ENCODE measurements at places on chromosomes 2 and 18.

GRCh38 chr18:13745696-13746095, 19.2 kb downstream of the RNMT start:
- no peak for DNase-seq

- no peak for DNase-seq
Measured at GRCh38 chr18:26943906-26944305, 78.4 kb upstream of the AQP4 start.

DNA sequence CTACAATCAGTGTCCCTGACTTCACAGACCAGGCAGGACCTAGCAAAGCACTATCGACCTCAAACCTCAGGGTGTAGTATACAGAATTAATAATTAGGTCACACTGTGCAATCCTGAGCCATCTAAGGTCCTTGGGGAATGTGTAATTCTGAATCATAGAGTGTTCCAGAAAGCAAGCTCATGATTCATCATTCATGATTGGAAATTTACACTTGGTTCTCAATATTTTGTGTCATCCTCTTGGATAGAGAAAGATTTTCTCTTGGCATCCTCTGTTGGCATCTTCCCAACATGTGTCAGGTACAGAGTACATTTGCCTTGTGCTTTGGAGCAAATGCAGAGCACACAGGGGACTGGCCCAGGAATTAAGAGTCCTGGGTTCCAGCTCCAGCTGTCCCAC, 245.0 kb upstream of the NT5C1B start:
- DNase-seq, result peak; percentile 85

DNA sequence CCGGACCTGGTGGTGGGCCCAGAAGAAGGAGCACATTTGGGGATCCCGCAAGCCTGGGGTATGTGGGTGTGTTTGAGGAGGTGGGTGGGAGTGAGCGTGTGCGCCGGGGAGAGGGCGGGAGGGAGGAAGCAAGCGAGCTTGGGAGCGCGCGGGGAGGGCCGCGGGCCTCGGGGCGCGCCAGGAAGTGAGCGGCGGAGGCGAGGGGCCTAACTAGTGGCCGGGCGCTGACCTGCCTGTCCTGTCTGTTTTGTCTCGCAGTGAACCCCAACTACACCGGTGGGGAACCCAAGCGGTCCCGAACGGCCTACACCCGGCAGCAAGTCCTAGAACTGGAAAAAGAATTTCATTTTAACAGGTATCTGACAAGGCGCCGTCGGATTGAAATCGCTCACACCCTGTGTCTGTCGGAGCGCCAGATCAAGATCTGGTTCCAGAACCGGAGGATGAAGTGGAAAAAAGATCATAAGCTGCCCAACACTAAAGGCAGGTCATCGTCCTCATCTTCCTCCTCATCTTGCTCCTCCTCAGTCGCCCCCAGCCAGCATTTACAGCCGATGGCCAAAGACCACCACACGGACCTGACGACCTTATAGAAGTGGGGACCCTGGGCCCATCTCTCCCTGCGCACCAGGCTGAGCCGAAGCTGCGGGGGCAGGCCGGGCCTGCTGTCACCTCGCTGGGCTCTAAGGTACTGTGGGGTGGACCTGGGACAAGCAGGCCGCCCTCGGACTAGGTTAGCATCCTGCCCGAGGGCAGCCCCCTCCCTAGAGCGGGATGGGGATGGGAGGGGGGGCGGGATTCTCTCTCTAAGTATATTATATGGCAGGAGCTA, 1.2 kb downstream of the HOXD4 start:
- no peak for DNase-seq

DNA sequence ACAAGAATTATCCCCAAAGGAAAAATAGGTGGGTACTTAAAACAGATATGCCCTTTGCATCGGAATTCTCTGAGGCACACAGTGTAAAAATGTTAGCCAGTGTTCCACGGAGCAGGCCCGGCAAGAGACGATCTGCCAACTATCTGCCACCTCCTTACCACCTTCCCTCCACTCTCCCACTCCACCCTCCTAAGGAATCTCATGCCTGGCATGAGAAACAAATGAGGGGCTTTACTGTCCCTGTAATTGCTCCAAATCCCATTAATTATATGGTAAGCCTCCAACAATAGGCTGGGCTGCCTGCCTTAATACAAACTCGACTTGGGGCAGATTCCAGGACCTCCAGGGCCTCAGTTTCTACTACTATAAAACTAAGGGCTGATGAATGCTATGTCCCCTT, 102.3 kb downstream of the ZBTB7C start:
- DNase-seq, result no peak

- no peak for DNase-seq
Measured at GRCh38 chr2:12396699-12397098, 320.0 kb upstream of the TRIB2 start.

DNA sequence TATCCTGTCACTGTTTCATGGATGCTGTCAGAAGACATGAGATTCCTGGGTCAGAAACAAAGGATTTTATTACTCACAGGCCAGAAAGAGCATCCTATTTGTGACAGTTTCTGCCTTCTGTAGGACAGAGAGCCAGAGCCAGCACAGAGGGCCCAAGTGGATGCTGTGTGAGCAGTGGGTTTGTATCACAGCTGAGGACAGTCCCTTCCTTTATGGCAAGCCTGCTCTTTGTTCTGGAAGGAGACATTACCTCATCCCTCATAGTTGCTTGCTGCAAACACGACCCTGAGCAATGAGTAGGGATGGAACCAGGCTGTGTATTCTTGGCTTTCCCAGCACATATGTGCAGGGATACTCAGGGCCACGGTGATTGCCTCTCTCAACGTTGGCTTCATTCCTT, 41.6 kb downstream of the ARHGEF4 start:
- no peak for DNase-seq

GRCh38 chr2:190663348-190663747, 14.5 kb downstream of the NAB1 start:
- DNase-seq, result no peak

- DNase-seq, result no peak
Measured at GRCh38 chr2:112230371-112230770, 24.5 kb downstream of the ZC3H8 start.

DNA sequence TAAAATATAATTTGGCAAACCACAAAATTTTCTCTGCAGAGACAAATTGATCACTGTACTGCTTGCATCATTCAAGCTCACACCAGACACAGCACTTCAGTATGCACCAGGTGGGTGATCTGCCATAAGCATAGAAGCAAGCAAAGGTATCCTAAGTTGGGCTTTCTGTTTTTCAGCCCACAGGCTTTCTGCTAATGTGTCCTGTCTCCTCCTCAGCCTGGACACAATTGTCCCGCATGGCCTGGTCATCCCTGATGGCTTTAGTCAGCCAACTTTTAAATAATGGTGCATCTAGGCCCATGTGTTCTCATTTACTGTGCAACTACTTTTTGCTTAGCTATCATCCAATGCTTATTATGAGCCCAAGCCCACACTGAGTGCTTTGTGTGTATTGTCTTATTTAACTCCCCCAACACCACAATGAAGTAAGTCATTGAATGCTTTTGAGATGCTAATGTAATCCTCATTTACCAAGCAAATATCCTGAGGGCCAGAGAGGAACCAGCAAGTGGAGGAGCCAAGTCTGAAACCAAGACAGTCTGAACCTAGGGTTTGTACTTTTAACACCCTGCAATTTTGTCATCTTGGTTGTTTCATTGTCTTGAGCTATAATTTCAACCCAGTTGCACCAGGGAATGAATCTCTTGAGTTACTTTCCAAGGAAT, 111.2 kb upstream of the SETBP1 start:
- no peak for DNase-seq

- no peak for DNase-seq
Measured at GRCh38 chr2:122421775-122422174, 666.3 kb downstream of the TSN start.

DNA sequence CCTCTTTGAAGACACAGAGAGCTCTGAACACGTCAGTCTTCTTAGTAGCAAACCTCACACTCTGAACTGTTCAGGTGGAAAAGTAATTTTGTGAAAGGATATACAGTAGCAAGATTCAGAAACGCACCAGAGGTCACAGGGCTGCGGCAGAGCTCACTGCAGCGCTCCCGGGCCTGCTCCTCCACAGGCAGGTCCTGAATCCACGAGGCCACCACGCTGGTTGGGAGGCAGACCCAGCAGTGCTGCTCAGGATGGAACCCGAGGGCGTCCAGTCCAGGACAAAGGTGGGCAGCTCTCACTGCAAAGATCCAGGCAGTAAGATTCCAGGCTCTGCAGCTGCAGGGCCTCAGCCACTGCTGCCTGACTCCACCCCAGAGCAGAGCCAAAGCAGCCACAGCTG, 576.2 kb upstream of the SALL3 start:
- DNase-seq, result no peak

DNA sequence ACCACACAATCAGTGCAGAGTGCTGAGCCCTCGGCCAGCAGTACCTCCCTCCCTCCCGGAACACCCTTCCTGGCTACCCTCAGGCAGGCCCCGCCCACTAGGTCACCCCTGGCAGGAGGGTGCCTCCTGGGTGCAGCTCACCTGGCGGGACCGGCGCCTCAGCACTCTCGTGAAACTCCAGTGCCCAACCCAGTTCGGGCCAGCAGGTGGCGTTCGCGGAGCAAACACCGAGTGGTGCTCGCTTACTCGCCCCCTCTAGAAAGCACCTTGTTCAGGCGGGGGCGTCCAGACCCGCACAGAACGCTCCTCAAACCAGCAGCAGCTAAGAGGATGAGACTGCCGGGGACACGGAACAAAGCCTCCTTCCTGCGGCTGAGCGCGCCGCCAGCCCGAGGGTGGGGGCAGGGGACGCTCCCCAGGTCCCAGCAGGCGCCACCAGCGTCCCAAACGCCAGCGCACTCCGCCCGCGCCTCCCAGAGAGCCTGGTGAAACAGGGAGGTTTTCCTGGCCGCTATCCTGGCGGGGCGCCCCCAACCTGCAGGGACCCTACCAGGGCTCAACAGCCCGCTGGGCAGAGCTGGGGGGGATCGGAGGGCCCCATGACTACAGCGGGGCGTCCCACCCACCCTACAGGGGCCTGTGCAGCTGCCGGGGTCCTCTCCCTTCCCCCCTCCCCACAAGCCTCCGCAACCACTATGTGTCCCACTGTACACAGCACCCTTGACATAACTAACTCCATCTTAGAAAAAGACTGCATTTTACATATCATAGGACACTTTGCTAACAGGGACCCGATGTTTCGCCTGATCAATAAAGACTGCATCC, 44.7 kb downstream of the MRPS5 start:
- DNase-seq, result peak; percentile 9

DNA sequence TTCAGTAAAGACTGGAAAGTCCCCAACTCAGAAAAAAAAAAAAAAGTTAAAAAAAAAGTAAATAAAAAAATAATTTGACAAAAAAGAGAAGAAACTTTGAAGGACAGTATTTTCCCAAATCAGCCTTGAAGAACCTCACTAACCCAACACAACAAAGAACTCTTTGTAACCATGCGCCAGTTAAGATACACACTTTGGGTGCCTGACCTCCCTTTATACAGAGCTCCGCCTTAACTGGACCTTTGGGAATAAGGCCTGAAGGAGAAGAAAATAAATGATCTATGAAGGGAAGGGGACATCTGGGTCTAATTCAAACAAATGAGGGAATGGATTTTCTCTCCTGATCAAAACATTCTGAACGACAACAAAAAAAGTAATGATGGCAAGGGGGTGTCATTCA, 2.2 kb upstream of the GFPT1 start:
- no peak for DNase-seq

DNA sequence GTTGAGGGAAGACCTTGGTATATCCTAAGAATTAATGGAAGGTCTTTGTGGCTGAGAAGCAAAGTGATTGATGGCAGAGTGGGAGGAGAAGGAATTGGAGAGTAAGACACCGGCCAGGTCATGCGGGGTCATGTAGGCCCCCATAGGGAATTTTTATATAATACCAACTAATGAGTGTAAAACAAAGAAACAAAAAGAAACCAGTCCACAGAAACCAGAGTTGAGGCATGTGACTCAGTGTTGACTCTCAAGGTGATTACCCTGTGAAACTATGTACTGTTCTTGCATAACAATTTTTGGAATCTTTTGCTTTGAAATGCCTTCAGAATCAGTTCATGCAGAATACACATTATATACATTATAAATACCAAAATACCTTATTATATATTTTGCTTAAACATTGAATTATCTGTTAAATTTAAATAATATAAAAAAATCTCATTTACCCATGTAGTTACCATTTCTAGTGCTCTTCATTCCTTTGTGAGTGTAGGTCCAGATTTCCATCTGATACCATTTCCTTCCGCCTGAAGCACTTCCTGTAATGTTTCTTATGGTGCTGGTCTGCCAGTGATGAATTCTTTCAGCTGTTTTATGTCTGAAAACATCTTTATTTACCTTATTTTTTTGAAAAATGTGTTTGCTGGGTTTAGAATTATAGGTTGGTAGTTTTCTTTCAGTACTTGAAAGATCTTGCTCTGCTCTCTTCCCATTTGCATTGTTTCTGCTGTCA, 8.6 kb downstream of the CLIP4 start:
- peak; percentile 76 for DNase-seq

DNA sequence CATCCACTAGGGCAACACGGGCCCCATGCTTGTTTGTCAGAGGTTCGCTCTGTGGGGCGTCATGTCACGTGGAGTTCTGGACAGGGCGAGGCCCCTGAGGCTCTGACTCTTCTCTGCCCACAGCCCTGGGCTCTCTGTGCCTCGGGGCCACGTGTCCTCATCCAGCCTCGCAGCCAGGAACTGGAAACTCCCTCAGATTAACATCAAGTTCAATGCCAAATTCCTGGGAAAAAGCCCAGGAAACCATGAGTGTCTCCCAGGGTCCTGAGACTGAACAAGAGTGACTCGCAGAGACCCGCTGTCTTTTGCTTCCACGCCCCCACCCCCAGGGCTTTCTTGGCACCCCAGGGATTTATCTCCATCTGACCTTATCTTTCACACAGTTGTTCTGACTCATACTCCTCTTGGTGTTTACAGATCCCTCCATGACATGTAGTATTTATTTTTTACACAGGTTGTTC, 174.0 kb upstream of the PIEZO2 start:
- peak; percentile 62 for DNase-seq

- DNase-seq, result peak; percentile 78
Measured at GRCh38 chr2:24816884-24817283, 23.7 kb downstream of the CENPO start.

GRCh38 chr2:205930209-205930608, 155.8 kb downstream of the INO80D start:
- DNase-seq, result no peak

- DNase-seq, result no peak
Measured at GRCh38 chr2:109128616-109129355, at the start of gene SH3RF3. Gene SH3RF3 (plus strand): TSS chr2:109129205.

- no peak for DNase-seq
Measured at GRCh38 chr2:24400207-24400907, 40.0 kb upstream of the ITSN2 start.

GRCh38 chr18:36469461-36469860, 171.9 kb downstream of the FHOD3 start:
- peak; percentile 8 for DNase-seq

DNA sequence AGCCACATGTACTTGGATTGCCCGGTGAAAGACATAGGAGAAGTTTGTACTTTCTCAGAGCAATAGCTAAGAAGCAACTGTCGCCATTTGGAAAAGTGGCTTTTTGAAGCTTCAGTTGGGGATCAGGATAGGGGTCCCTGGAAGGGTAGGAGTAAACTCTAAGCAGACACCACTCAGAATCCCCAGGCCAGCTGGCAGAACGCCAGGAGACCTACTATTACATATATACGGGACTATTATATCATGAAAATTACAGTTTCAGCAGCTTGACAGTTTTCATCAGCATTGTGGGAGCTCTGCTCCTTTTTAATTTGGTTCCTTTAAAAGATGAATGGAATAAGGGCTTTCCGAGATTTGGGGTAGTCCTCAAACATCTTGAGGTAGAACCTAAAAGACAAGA, 54.9 kb downstream of the SRD5A2 start:
- no peak for DNase-seq

Data from skeletal muscle cell (primary cell).